ENCODE measurements at places on chromosomes 5 and 9.

- DNase-seq, result no peak
Observed at GRCh38 chr5:37932450-37932849, 92.6 kb upstream of the GDNF start.

GRCh38 chr5:16883176-16883575 is 52.9 kb downstream of the MYO10 start:
- DNase-seq, result no peak

- DNase-seq, result peak; percentile 22
Observed at GRCh38 chr5:151047814-151048425, 27.5 kb downstream of the GPX3 start.

DNA sequence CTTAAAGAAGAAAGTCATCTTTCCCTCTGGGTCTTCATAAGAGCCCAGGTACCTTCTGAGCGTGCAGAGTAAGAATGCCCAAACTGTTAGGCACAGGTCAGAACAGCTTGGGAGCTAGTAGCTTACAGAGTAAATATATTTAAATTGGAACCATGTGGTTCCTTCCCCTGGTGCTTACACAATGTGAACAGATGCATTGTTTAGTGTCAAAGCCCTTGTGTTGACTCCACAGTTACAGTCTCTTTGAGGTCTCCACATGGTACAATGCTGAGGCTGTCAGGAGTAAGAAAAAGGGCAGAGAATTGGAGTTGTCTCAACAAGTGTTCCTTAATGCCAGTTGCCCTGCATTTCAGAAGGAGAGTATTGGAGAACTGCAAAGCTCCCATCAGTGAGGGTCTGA is 188.5 kb downstream of the PAPPA start:
- no peak for DNase-seq

DNA sequence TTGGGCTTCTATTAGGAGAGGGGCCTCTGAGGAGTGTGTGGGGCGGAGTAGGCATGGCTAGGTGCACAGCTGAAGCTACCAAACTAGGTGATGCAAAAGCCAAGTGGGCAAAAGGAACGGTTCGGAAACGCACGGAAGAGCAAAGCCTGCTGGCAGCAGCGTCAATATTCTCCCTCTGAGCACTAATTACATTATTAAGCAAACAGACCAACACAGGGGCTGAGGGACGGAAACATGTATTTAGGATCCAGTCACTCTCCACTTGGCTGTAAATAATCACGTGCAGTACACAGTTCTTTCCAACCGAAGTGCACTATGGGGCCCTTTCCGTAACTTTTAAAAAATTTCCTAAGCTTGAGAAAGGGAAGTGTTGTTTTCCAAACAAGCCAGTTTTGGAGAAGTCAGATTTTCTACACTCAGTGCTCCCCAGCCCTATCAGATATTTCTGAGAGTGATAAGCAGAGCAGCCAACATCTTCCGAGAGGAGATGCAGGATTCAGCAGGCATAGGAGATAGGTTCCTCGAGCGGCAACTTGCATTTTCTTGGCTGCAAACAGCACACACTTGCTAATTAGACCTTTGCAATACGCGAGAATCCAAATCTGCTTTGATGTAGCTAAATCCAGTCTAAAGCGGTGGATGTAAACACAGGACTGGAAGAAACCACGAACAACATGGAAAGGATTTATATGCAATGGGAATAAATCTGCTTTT is 217.2 kb upstream of the TBCA start:
- DNase-seq, result no peak
